ENCODE measurements at places on chromosomes 4 and X.
A peak's percentile ranks its signal among the peaks of the same experiment; 100 is the strongest.

- peak; percentile 19 for DNase-seq
Observed at GRCh38 chr4:69760455-69760854, at the start of gene SULT1B1. SULT1B1 (minus strand) TSS chr4:69760620; CDS start chr4:69755217, 5,403 bp downstream.

DNA sequence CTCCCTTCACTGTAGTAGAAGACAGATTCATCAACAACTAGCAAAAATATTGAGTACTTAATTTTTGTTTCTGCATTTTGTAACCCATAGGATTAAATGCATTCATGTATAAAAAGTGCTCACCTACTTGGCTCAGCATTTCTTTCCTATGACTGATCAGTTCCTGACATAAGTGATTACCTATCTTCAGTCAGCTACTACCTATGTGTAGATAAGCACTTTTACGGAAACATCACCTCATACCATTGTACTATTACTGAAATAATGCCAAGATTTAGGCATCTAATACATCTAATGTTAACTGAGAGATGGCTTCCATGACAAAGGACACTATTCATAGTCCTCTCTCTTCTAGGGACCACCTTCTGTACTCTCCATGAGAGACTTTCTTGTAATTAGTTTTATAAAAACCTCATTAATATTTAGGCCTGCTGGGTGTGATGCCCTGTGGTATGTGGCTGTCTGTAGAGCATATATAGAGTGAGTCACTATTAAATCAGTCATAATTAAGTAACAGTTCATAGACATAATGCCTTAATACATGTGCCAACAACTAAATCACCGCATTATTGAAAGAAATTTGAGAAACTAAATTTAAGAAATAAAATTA, 147.0 kb downstream of the PDGFC start:
- no peak for DNase-seq

DNA sequence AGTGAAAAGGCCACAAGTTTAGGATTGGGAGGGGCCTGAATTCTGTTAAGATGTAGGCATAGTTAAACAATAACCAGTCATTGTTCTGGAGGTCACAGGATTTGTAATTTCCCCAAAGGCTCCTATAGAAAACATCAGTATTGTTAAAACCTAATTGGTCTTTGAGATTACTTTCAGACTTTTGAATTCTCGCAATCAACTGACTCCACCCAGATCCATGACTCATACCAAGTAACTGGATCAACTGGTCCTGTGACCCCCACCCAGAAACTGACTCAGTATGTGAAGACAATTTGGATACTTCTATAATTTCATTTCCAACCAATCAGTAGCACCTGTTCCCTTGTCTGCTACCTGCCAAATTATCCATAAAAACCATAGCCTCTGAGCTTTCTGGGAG, 28.4 kb downstream of the MAGEB16 start:
- no peak for DNase-seq

GRCh38 chr4:172938072-172938829, 230.4 kb upstream of the GALNT7 start:
- DNase-seq = no peak

DNA sequence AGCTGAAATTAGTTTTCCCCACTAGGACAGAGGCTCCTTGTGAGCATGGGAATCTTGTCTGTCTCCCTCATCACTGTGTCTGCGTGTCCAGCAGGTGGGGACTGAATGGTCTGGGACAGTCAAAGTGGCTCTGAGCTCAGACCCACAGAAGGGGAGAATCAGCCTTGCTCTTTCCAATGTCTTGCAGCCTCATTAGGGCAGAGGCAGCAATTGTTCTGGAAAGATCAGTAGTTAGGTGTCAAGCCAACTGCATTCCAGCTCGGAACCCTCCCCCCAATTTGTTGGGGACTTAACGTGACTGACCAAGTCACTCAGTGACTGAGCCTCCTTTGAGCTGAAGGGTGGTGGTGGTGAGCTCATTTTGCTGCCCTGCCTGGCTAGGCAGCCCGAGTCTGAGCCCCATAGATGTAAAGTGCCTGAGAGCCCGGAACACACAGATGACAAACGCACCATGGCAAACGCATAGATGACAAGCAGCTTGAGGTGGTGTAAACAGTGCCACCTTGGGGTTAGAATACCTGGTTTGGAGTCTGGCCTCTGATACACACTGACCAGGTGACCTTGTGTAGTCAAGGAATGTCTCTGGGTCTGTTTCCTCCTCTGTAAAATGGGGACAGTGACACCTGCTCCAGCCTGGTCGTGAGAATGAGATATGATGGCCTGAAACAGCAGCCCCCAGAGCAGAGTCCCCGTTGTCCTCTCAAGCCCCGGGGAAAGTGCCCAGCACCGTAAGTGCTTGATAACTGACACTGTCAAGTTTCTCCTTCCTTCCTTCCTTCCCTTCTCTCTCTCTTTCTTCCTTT, 2.7 kb upstream of the SORCS2 start:
- no peak for DNase-seq

- DNase-seq = no peak
Observed at GRCh38 chrX:45622042-45622423, 421.4 kb upstream of the DIPK2B start.

DNA sequence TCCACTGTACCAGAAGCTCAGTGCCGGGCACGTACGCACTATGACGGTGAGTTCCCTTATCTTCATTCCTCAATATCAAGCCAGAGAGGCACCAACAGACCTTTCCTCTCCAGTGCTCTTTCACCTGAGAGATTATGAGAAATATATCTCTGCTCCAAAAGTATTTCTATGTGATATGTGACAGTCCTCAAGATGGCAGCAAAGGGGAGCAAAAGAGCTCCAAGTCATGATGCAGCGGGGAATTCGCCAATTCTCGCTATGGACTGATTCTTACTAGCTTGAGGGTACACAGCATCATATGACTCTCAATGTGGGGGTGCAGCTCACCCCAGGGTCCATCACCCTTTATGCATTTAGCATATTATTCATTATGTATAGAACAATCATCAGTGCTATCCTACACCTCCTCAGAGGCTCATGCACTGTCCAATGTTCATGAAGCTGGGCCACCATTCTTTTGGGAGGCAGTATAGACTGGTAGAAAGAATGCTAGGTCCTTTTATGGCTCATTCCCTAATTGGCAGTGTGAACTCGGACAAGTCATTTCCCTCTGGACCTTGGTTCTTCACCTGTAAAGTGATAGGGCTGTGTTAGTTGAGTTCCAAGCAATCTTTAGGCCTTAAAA, 12.8 kb upstream of the IQSEC2 start:
- DNase-seq = no peak

DNA sequence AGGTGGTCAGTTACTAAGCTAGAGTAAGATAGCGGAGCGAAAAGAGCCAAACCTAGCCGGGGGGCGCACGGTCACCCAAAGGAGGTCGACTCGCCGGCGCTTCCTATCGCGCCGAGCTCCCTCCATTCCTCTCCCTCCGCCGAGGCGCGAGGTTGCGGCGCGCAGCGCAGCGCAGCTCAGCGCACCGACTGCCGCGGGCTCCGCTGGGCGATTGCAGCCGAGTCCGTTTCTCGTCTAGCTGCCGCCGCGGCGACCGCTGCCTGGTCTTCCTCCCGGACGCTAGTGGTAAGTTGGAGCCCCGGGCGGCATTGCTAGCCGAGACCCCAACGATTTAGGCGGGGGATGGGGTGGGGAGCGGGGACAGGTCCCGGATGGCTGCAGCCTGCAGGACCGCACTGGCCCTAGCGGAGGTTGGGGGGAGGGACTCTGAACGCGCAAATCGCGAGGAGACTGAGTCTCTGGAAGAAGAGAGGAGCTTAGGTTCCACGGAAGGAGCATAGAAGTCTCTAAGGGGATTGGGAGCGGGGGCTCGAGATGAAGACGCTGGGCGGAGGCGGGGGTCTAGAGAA, 573 bp downstream of the HTR2C start:
- DNase-seq = no peak

- DNase-seq = no peak
Observed at GRCh38 chrX:106613277-106613676, 1.5 kb downstream of the RADX start.

GRCh38 chr4:115720611-115721010, 607.2 kb upstream of the NDST4 start:
- no peak for DNase-seq

DNA sequence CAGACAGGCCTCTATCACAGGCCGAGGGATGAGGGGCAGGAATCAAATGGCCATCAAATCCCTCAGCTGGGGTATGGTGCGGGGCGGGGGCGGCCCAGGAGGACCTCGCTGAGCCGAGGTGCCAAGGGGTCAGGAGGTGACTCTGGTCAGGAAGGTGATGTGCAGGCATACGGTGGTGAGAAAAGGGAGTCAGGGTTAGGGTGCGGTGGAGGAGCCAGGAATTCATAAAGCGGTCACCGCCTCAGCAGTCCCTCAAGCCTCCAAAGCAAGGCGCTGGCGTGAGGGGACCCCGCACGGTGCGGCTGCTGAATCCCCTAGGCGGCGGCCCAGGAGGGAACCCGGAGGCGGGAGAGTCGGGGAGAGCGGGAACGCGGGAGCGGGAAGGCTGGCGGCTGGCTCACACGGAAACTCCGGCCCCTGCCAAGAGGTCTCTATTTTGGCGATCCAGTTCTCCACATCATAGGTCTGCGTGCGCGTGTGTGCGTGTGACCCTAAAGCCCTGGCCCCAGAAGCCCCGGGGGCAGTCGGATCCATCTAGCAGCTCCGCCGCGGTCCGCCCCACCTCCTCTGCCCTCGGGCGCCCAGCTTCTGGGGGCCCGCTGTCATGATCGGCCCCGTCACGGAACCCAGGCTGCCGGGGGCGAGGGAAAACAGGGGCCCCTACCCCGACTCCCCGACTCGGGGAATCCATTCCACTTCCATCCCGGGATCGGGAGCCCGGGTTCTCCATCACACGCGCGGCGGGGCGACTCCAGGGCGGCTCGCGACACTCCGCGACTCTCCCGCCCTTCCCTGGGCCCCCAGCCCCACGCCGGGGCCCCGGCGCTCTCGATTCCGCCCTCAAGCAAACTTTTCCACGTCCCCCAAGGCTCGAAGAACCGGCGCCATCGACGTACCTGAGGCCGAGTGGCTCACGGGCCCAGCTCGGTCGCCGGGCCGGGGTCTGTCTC, 593 bp downstream of the ELF4 start:
- no peak for DNase-seq

GRCh38 chr4:67580577-67580976, 22.1 kb downstream of the STAP1 start:
- no peak for DNase-seq

DNA sequence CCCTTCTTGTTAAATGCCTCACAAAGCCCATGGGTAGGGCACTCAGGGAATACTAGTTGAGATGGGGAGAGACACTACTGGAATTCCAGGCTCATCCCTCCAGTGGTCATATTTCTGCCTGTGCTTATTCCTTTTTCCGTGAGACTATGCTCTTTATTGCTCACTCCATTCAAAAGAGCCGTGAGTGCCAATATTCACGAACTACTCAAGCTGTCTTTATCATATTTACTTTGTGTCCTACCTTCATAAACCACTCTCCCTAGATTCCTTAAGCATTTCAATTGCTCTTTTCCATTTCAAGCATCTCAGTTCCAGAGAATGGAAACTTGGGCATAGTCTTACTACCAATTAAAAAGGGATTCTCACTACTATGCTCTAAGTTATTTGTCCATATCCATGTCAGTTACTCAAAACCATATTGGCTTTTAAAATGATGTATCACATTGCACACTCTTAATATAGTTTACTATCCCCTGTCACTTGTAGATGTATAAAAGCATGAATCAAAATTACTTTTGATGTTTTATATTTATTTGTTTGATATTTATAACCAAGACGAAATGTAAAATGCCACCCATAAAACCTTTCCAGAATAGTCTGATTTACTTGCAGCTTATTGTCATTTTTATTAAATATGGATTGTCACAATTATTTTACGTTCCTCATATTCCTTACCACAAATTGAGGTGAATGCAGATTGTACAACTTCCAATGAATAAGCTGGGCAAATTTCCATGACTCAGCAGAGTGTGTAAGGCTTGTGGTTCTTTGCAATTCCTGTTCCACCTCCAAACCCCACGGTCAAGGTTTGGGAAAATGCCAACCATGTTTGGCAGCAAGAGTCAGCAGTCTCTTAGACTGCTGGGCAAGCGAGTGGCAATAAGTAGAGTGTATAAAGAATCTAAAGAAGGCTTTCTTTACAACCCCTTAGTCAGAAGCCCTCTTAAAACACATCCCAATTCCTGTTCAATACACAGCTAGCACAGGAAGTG, 24.4 kb downstream of the ENOX2 start:
- no peak for DNase-seq

DNA sequence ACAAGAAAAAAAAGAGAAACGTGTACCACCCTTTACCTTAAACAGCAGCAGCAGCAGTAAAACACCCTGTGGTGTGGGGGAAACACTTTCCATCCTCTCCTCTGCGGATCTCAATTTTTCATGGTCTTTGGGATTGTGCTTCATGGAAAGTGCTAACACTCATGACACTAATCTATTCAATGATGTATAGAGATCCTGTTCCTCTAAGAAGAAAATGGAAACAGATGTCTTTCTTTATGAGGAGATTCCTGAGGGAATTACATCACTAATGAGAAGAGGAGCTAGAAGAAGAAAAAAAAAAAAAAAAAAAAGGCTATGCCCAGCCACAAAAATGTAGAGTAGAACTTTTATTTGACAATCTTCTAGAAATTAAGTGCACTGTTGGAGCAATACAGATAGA, 62.9 kb upstream of the NDST3 start:
- DNase-seq = no peak

DNA sequence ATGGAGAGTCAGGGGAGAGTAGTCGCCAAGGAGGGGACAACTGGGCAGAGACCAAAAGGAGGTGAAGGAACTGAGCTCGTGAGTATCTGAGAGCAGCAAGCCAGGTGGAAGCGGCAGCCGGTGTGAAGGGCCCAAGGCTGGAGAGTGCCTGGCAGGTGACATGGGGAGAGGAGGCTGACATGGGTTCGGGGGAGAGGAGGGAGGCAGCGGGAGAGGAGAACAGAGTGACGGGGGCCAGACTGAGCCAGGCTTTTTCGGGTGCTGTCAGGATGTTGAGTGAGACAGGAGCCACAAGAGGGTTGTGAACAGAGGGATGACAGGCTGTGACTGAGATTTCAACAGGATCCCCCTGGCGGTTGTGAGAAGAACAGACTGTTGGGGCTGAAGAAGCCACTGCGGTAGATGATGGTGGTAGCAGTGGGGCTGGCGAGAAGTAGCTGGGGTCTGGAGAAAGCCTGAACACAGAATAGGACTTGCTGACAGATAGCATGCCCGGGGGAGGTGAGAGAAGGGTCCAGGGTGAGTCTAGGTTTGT, 5.7 kb downstream of the ELK1 start:
- no peak for DNase-seq

- DNase-seq = no peak
Observed at GRCh38 chr4:38141808-38142500, 181.8 kb downstream of the PTTG2 start.

GRCh38 chr4:24583451-24584210, 723 bp downstream of the DHX15 start:
- peak; percentile 22 for DNase-seq

DNA sequence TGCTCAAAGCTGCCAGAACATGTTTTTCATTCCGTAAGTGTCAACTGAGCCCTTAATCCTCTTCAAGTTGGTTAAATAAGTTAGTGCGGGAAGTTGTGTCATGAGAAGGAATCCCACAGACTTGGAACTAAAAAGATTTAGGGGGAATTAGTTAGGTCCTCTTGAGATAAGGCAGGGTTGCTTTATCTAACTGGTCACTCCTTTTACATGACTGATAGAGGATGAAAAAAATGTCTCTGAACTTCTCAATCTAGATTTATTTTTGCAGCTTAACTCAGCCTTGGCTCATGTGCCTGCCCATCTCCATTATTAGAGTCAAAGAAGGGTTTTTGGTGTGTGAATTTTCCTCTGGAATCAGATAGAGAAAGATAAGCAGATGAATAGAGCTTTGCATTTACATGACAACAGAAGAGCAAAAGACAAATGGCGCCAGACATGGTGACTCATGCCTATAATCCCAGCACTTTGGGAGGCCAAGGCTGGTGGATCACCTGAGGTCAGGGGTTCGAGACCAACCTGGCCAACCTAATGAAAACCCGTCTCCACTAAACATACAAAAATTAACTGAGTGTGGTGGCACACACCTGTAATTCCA, 882.9 kb downstream of the RPA4 start:
- DNase-seq = no peak
